ENCODE measurements at places on chromosomes 12 and 14.

- DNase-seq: no peak
Measured at GRCh38 chr12:52097045-52097666, 17.7 kb downstream of the SMIM41 start.

DNA sequence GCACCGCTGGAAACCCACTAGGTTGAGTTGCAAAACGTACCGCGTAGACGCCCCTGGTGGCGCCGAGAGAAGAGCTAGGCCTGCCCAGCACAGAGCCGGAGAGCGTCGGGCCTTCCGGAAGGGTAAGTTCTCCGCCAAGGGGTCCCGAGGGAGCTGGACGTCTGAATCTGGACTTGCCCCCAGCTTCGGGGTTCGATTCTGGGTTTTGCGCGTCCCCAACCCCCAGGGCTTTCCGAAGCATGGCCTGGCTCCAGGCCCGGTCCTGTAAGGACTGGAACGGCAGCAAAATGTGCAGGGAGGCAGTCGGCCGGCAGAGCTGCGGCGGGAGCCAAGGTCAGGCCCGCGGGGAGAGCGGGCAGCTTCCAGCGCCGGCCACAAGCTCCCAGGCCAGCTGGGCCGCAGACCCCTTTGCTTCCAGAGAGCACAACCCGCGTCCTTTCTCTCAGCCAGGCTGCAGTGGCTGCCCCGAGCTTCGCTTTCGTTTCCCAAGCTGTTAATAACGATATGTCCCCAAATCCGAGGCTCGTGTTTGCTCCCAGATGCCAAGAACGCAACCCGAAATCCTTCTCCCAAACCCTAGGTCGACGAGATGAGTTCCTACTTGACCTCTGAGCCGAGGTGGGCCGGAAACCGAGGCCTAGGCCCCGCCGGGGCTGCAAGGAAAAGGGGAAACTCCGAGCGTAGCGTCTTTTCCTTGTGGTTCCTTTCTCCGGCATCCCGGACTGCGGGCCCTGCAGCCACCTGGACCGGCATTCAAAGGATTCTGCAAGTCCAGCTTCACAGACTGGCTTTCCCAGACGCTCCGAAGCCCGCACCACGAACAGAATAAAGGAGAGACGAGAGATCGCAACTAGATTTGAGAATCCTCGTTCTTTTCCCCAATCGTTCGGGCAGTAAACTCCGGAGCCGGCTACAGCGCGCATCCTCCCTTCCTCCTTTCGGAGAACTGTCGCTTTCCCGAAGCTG, 3.2 kb upstream of the TBX5 start:
- DNase-seq: no peak

DNA sequence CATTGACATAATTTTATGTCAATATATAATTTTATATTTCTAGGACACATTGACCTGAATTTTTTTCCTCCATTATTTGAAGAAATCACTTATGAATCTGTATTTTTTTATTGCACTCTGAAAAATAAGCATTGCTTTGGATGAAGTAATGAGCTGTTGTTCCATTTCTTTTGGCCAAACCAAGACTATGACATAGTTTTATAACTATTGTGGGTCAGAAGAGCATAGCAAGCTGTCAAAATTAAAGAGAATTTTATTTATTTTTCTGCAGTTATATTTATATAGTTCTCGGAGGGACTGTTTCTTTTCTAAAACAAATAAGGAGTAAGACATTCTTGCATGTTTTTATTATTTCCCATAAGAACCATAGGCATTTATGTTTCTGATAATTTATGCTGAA, 8.5 kb downstream of the C12orf75 start:
- no peak for DNase-seq

GRCh38 chr14:24911324-24912109, 138.4 kb downstream of the STXBP6 start:
- no peak for DNase-seq

DNA sequence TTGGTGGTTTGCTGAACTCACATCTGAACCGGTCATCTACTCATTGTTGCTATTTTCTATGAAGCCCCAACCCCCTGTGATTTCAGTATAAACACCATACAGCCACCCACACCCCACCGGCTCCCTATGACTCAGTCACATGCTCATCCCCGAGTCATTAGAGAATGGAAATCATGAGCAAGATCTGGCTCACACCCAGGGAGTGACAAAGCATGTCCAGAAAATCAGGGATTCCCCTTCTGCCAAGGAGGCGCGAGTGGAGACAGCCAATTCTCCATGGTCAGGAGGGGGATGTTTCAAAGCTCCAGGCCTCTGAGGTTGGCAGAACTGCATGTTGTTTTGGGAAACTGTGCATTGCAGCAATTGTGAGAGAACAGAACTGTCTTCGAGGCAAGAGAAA, 657.5 kb upstream of the TBX3 start:
- no peak for DNase-seq

- no peak for DNase-seq
Measured at GRCh38 chr12:90303771-90304170, 595.1 kb upstream of the ATP2B1 start.
